ENCODE measurements at places on chromosomes 13 and 19.

GRCh38 chr13:44350775-44351504 is 22.7 kb upstream of the SERP2 start:
- no peak for DNase-seq

DNA sequence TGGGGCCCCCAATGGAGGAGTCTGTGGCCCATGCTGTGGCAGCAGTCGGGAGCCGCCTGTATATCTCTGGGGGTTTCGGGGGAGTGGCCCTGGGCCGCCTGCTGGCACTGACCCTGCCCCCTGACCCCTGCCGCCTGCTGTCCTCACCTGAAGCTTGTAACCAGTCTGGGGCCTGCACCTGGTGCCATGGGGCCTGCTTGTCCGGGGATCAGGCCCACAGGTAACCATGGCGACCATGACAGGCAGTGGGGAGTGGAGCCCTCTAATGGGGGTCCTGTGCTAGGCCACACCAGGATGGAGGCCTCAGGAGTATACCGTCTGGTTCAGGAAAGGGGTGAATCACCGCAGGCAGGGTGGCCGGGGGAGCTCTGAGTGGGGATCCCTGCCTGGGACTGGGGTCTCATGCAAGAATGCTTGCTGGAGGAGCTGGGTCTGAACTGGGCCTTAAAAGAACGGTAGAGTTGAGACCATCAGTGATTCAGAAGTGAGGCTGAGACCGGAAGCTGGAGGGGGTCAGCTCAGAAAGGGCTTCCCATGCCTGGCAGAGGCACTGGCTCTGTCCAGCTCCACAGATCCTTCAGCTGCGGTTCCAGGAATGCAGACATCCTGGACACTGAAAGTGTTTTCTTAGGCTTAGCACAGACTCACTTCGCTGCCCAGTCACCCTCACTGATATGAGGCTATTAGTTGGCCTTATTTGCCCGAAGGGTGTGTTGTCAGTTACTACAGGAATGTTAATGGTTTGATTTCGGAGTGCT is 29.1 kb downstream of the CNFN start:
- no peak for DNase-seq

- no peak for DNase-seq
Measured at GRCh38 chr19:34808566-34808965, 35.6 kb upstream of the ZNF599 start.

GRCh38 chr13:104593251-104593576 is 1527.0 kb upstream of the SLC10A2 start:
- DNase-seq: no peak

GRCh38 chr19:1181606-1182005 is 7.5 kb upstream of the SBNO2 start:
- DNase-seq: no peak

- DNase-seq: no peak
Measured at GRCh38 chr19:18856385-18857126, 24.8 kb downstream of the UPF1 start.

DNA sequence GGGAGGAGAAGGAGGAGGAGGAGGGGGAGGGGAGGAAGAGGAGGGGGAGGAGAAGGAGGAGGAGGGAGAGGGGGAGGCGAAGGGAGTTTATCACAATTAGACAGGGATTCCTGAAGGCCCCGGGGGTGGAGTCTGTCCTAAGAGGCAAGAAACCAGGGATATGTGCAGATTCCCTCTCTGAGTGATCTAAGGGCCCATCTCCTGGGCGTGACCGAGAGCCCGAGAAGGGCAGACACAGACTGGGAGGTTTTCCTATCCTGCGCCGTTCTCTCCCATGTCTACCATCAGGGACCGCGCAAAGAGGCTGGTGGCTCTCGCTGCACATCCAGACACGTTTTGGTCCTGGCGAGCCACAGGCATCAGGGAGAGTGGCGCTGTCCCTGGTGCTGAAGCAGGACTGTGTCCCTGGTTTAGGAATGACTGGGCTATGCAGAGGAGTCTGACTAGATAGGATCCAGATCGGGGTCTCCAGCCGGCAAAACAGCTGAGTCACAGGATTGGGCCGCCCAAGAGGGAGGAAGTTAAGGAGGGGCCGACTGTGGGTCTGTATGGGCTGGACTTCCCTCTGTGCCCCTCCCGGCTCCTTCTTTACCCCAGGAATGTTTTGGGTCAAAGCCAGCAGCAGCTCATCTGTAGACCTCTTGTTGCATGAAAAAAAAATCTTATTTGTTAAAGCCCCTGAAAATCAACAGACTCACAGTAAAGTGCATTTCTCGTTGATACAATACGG is 17.9 kb upstream of the ZNF175 start:
- DNase-seq: peak; percentile 28

DNA sequence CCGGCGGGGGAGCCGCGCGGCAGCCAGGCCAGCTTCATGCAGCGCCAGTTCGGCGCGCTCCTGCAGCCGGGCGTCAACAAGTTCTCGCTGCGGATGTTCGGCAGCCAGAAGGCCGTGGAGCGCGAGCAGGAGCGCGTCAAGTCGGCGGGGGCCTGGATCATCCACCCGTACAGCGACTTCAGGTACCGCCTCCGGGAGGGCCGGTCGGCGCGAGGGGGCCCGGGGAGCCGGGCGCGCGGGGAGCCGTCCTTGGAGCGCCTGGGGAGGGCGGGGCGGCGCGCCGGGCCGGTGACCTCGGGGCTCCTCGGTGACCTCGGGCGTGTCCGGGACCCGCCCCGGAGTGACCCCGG is 690 bp downstream of the HCN2 start:
- no peak for DNase-seq

DNA sequence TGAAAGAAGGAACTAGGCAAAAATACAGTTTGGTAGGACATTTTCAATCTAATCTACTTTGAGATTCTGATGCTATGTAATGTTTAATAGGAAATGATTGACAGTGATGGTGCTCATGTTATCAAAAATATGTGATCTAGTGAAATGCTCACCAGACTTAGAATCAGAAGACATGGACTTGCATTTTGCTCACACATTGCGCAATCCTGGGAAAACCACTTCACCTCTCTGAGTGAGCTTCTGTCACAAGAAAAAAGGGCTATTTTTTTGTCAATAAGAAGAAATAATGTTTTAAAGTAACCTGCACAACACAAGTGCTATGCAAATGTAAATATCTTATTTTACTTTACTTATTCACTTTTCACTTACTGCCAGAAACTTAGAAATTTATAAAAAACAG is 380.9 kb upstream of the HTR2A start:
- DNase-seq: no peak

DNA sequence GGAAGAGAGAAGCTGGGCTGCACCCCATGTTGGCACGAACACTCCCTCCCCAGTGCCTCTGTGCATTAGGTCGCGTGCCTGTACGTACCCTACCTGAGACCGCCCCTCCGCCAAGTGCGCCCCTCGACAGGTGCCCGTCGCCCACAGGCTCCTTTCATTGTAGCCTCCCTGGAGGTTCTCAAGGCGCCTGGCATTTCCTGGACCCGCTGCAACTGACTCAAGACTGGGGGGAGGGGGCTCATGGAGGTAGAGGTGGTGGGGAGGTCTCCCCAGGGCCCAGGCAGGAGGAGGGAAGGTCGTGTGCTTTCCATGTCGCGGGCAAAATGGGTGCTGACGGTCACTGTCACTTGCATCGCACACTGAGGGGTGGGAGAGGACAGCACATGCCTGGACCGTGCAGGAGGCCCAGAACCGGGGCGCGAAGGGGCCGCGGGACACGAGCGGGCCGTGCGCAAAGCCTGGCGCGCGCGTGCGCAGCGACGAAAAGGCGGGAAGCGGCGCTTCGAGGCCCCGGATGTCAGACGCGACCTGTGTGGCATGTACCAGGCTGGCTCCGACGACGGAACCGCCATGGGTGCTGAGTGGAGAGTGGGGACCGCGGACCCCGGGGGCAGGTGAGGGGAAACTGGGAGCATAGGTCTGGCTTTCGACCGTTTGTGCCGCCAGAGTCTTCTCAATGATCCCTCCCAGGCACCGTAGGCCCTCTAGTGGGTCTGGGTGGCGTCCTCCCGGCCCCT is 16.5 kb downstream of the NFIX start:
- no peak for DNase-seq

DNA sequence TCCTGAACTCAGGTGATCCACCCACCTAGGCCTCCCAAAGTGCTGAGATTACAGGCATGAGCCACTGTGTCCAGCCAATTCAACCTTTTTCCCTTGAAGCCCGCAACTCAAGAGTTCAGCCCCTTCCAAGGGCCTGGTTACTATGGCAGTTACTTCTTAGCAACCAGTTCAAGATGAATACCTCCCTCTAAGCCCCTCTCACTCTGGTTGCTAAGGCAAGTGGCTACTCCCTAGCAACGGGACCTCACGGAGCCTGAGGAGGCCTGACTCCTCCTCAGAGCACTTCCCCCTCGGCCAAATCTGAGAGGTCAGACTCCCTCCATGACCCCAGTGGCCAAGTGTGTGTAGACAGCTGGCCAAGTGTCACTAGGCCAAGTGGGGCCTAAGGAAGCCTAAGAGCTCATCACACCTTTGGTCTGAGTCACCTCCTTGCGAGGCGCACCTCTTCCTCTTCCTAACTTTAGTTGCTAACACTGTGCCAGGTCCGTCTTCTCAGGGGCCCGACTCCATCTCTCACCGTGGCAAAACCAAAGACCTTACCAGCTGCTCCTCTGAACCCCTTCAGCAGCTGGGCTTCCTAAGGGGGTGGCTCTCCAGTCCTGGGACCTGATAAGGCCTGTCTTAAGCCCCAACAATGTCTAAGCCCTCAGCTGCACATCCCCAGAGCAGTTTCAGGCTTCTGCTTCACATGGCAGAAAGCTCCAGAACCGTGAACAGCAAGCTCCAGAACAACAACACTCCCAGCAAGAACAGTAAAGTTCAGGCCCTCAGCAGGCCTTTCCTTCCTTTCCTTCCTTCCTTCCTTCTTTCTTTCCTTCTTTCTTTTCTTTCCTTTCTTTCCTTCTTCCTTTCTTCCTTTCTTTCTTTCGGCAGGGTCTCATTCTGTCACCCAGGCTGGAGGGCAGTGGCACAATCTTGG is 9.6 kb downstream of the CD37 start:
- DNase-seq: no peak

DNA sequence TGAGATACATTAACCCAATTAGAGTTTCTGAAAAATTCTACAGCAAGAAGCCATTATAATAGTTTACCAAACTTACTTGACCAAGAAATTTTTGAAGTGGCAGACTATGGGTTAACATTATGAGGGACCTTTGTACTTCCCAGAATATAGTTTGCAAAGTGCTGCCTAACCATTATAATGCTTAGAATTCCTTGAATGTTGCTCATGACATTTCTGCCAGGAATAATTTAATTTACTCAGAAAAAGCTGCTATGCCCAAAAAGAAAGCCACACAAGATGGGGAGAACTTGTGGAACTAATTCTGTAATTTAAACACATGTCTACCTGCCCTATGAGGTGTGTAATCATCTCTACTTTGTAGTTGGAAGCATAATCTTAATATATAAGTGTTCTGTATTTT is 58.1 kb upstream of the MYCBP2 start:
- DNase-seq: no peak

Measured in NCI-H1048 (cell line).